ENCODE measurements at places on chromosomes 13 and 19.

- DNase-seq = no peak
Observed at GRCh38 chr13:75702476-75702875, 66.3 kb downstream of the LMO7 start.

DNA sequence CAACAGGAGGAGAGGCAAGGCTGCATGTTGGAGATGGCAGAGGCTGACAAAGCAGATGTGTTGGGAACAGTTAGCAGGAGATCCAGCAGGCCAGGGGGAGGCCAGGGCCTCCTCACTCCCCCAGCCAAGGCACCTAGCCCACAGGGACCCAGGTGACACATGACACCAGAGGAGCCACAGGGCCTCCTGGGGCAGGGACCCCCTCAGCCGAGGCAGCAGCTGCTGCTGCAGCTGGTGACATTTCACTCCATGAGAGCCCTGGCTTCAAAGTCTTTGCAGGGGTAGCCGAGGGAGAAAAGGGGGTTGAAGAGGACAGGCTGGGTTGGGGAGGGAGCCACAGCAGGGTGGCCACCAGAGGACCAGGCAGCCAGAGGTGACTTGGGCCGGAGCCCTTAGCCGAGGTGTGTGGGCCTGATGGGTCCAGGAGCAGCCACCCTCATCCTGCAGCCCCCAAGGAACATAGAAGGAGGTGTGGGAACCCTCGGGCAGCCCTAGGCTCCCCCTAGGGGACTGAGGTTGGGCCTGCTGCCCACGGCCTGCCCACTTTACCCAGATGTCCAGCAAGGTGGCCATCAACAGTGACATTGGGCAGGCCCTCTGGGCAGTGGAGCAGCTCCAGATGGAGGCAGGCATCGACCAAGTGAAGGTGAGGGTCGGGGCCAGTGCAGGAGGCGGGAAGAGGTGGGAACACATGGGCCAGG, at the start of gene GNG14:
GNG14 (plus strand) TSS at position 503 of the 701 bp plus-strand sequence; CDS start at position 554, 51 bp downstream.
- no peak for DNase-seq

GRCh38 chr19:48611872-48612271, 3.0 kb downstream of the FAM83E start:
- no peak for DNase-seq

DNA sequence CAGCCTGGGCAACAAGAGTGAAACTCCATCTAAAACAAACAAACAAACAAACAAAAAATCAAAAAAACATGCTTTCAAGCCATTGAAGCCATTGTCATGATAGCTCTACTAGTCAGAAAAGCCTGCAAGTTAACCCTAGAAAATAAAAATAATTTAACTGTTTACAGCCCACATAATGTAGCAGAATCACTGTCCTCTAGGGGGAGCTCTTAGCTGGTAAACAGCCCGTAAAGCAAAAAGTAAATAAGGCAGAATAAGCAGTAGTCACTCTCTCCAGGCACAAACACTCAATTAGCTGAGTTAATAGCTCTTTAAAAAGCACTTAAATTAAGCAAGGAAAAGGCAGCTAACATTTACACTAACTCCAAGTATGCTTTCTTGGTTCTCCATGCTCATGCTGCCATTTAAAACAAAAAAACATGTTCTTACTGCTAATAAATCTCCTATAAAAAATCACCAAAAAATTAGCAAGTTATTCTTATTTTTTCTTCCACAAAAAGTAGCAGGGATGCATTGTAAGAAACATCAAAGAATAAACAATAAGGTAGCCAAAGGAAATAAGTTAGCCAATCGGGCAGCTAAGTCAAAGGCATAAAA, 11.3 kb downstream of the LILRB4 start:
- DNase-seq = no peak

DNA sequence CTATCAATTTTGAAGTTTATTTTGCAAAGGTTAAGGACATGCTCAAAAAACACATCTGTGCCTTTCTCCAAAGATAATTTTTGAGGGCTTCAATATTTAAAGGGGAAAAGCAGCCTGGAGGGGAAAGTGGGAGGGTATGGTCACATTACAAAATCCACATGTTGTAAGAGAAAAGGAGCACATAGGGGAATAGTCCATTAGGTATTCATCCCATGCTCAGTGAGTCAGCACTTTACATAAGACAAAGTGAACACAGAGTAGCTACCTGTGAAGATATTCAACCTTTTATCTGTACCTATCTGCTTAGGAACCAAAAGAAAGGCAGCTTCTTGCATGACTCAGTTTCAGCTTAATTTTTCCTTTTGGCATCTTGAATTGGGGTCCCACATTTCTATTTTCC, 932.0 kb downstream of the SLITRK6 start:
- no peak for DNase-seq

GRCh38 chr13:32147976-32148375, 116.4 kb downstream of the FRY start:
- no peak for DNase-seq

DNA sequence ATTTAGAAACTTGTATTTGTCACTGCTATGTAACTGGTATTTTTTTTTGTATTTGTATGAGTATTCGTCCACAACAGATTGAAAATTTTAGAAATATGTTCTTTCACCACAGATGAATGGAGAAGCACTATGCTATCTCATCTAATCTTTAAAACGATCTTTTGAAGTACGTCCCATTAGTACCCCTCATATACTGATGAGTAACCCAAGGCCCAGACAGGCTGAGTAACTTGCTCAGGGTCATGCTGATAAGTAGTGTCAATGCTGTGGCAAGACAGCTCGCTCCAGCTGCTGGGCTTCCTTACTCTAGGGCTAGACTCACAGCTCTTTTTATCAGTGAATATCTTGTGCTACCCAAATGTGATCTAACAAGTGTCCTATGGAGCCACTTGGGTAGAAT, 154.2 kb downstream of the SUCLA2 start:
- no peak for DNase-seq

- DNase-seq = no peak
Observed at GRCh38 chr19:48887861-48888612, 10.5 kb downstream of the TULP2 start.

DNA sequence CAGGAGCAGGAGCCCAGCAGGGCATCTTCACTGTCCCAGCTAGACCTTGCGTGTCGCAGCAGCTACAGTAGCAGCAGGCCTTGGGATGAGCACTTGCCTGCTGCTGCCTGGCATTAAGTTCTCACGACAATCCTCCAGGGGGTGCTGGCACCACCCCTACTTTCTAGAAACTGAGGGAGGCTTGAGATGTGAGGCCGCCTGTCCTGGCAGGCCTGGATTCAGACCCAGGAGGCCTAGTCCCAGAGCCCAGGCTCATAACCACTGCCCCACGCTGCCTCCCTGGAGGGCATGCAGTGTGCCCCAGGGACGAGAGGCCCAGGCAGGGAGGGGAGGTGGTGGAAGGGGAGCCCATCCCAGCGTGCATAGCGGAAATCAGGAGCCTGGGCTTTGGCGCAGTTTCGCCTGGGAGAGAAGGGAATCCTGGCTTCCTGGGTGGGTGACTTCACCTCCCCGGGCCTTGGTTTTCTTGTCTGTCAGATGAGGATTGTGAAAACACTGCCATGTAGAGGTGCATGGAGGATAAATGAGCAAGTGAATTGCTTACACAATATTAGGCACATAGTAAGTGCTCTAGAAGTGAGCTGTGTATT, 26.1 kb downstream of the PPP5C start:
- no peak for DNase-seq

GRCh38 chr13:40979232-40979631, 39.9 kb downstream of the ELF1 start:
- no peak for DNase-seq

DNA sequence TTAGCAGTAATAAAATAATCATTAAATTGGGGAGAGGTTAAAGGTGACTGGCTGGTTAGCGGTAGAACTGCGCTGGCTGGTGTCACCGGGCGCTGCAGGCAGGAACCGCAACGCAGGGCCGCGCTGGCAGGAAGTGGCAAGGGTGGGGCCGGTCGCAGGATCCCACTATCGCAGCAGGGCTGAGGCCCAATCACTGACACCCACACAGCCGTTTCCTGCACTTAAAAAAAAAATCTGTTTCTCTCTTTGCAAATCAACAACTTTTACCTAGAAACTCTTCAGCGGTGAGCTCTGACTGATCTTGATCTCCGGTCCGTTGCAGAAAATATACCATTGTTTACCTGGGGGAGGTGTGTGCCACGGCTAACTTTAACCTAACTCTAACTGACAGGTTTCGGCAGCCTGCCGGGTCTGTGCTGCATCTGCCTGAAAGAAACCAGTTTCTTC, 46.9 kb downstream of the KLF2 start:
- no peak for DNase-seq

- DNase-seq = no peak
Observed at GRCh38 chr19:47658431-47659348, 49.8 kb downstream of the BICRA start.

GRCh38 chr13:45064889-45065288, 55.4 kb upstream of the GTF2F2 start:
- no peak for DNase-seq

GRCh38 chr13:35139591-35139990, 197.5 kb downstream of the NBEA start:
- DNase-seq = no peak

DNA sequence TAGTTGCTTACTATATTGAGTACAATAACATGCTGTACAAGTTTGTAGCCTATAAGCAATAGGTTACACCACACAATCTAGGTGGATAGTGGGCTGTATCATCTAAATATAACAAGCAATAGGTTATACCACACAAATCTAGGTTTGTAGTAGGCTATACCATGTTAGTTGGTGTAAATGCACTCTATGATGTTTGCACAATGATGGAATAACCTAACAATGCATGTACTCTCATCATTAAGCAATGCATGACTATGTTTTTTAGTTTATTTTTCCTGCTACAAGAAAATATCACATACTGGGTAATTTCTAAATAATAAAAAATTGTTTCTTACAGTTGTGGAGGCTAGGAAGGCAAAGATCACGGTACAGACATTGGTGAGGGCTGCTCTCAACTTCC, 262.5 kb downstream of the SLITRK6 start:
- no peak for DNase-seq

DNA sequence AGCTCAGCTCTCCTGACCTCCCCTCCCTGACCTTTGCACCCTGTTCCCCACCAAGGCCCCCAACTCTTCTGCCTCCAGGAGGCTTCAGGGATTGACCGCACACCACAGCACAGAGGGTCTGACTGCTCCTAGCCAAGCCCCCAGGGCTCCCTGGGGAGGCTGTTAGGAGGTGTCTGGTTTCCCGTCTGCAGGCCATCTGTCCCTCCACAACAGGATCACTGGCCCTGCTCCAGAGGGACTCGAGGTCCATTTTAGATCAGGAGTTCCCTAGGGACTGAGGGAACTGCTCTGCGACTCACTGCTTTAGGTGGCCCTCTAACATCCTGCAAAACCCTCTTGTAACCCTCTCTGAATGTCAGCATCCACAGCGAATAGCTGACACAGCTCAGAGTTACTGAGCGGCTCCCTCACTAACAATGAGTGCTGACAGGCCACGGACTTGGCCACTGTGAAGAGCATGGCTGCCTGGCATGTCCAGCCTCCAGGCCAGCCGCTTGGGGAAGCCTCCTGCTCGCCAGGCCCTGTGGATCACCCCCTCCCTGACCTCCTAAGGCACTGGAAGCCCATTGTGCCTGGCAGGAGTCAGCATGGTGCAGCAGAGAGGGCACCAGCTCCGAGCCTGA, 17.7 kb downstream of the GRIK5 start:
- DNase-seq = no peak

GRCh38 chr13:38702669-38703068, 15.8 kb downstream of the FREM2 start:
- DNase-seq = no peak

GRCh38 chr19:52691737-52692136, 43.1 kb downstream of the ZNF611 start:
- no peak for DNase-seq

All from neural crest cell (in vitro differentiated cells).